ENCODE measurements at places on chromosomes 5 and 9.

DNA sequence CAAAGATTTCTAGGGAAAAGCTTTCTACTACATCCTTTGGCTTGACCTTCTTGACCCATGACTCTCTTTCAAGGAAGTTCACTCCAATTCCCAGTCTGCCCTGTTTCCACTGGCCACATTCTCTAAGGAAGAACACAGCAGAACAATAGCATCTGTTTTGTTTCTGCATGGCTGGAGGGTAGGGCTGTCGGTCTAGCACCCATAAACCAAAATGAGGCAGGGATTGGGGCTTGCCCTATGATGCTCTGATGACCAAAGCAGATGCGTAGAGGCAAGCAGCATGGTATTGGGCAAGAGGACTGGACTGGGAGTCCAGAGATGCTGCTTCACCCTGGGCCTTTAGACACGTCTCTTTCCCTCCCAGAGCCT lies 24.1 kb downstream of the GOLGA2 start:
- H3K27ac ChIP-seq = no peak overlapping the region
- H3K4me3 ChIP-seq = no peak overlapping the region
- H3K4me1 ChIP-seq = peaks cover 14% of the 10 kb centered on the region

DNA sequence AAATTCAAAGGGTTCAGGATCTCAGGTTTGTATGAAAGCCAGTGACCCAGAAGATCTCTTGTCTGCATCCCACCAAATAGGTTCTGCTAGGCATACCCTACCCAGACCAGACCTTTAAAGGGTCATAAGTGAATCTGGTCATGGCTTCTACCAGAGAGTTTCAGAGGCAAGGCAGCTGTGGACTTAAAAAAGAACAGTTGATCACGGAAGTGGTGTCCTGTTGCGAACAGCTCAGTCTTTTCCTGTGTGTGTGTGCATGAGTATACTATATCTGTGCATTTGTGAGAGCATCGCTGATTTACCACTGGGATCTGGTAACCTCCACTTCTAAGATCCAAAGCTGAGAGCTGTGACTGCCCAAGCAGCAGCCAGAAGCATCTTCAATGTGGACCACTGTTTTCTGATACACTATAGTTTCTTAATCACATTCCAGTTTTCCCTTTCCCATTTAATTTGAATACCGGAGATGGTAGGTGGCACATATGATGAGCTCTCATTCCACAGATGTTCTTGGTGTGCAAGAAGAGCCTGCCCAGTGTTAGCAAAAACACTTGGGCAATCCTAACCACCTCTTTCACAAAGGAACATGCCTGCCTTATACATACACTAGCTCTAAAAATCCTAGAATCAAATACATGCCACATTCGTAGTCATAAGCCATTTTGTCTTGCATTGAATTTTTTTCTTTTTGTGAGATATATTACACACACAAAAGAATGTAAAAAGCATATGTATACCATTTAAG lies 36.2 kb upstream of the OR2S2 start:
- H3K4me1 ChIP-seq = no peaks in the 10 kb centered on the region

DNA sequence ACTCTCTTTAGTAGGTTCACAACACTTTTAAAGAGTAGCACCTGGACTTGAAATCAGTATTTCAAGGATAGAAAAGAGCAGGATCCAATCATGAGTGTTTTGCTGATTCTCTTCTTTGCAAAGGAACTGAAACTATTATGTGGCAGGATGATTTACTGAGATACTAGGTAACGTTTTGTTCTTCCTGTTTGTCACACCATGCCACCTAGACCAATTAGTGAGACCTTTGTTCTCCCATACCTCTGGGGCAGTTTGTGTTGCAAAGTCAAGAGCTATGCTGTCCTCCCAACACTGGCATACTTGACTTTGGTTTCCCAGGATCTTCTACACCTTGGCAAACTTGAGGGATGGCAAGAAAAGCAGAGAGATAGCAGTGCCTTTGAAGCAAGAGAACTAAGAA lies 43.4 kb downstream of the PPP1R2B start:
- no peaks in the 10 kb centered on the region for H3K27me3 ChIP-seq
- peaks cover 30% of the 10 kb centered on the region for H3K4me1 ChIP-seq
- peaks cover 13% of the 10 kb centered on the region for H3K36me3 ChIP-seq
- H3K27ac ChIP-seq = peak overlapping the region; percentile 77

GRCh38 chr5:82111191-82111590 lies 139.4 kb downstream of the ATG10 start:
- H3K4me1 ChIP-seq = no peaks in the 10 kb centered on the region
- H3K27ac ChIP-seq = no peak overlapping the region
- no peak for DNase-seq
- peaks cover 3% of the 10 kb centered on the region for H3K36me3 ChIP-seq

DNA sequence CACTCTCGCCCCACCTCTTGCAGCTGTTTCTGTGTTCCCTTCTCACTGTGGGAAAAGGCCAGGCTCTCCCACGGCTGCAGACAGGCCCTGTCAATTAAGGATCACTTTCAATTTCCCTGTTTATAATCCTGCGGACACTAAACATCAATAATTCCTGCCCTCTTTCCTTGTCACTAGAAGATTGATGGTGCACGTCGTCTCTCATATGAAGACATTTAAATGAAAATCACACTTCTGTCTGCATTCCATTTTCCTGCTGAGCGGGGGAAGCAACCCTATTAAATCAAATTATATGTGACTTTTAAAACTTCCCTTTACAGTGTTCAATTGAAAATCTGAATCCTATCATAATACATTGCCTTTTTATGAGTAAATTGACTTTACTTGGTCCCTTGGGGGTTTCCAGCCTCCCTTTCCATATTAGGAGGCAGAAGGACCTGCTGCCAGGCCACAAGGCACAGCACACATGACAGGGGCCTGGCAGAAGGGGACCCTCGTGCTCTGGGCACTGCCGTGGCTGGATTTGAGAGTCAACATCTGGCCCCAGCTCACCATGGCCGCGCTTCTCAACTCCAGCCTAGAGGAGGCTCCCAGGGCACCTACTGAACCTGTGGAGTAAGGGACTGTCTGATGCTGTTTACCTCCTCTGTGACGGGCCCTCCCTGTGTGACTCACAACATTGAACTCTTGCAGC lies 311.0 kb upstream of the IRX4 start:
- no peak overlapping the region for H3K4me3 ChIP-seq
- no peak for DNase-seq
- H3K36me3 ChIP-seq = no peaks in the 10 kb centered on the region
- H3K27ac ChIP-seq = no peak overlapping the region
- H3K27me3 ChIP-seq = no peaks in the 10 kb centered on the region

GRCh38 chr9:21848615-21849014 lies 46.2 kb downstream of the MTAP start:
- peaks cover 22% of the 10 kb centered on the region for H3K4me1 ChIP-seq
- H3K36me3 ChIP-seq = peaks cover 69% of the 10 kb centered on the region
- H3K4me3 ChIP-seq = no peak overlapping the region
- no peak overlapping the region for H3K27ac ChIP-seq

DNA sequence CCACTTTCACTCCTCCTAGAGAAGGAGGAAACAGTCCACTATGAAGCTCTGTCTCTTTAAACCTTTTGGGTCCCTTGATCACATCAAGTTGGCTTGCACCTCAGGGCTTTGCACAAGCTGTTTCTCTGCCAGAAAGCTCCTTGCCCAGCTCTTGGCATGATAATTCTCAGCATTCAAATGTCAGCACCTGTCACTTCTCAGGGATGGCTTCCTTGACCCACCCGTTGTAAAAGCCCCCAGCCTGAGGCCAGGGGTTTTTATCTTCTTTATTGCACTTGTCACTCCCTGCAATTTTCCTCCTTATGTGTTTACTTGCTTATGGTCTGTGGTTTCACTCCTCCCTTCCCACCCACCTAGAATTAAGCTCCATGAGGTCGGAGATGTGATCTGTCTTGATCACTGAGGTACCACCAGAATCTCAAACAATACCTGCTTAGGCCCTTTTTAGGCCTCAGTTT lies 200.7 kb upstream of the TBC1D2 start:
- peaks cover 22% of the 10 kb centered on the region for H3K27me3 ChIP-seq
- H3K36me3 ChIP-seq = no peaks in the 10 kb centered on the region

GRCh38 chr5:132501961-132502931 lies 11.7 kb upstream of the IRF1 start:
- peaks cover under 1% of the 10 kb centered on the region for H3K36me3 ChIP-seq
- H3K4me1 ChIP-seq = peaks cover 37% of the 10 kb centered on the region
- no peak for DNase-seq
- no peak overlapping the region for H3K4me3 ChIP-seq
- peaks cover 5% of the 10 kb centered on the region for H3K27me3 ChIP-seq

- no peak overlapping the region for H3K4me3 ChIP-seq
- DNase-seq = no peak
- no peak overlapping the region for H3K27ac ChIP-seq
These were observed 466.8 kb downstream of the DMAC1 start for GRCh38 chr9:7332780-7333179.

GRCh38 chr9:108956631-108957026 lies 22.4 kb downstream of the ABITRAM start:
- no peak overlapping the region for H3K4me3 ChIP-seq
- H3K4me1 ChIP-seq = peaks cover 1% of the 10 kb centered on the region

GRCh38 chr5:115455301-115455707 lies 89.3 kb downstream of the FEM1C start:
- peaks cover 6% of the 10 kb centered on the region for H3K27me3 ChIP-seq
- H3K4me3 ChIP-seq = no peak overlapping the region
- no peak for DNase-seq

GRCh38 chr9:37760416-37761161 lies 7.0 kb downstream of the TRMT10B start:
- DNase-seq = no peak
- peaks cover under 1% of the 10 kb centered on the region for H3K4me1 ChIP-seq
- H3K27me3 ChIP-seq = no peaks in the 10 kb centered on the region
- H3K36me3 ChIP-seq = peaks cover 29% of the 10 kb centered on the region

DNA sequence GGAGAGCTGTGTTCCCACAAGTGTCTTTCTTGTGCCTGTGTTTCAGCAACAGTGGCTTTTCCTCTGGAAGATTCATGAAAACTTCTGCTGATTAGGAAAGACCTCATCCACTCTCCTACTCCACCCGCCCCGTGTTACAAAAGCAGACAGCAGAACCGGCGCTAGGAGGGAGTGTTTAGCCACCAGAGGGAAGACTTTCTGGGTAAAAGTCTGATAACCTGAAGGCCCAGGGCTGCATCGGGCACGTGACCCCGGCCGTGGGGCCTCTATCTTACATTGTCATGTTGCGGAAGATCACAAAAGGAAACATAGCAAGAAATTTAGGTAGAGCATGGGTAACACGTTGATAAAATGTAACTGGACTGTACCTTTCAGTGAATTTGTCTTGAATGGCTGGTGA lies 32.0 kb upstream of the DMRT2 start:
- no peak for DNase-seq
- no peak overlapping the region for H3K27ac ChIP-seq
- H3K27me3 ChIP-seq = peaks cover 19% of the 10 kb centered on the region
- H3K4me1 ChIP-seq = no peaks in the 10 kb centered on the region
- H3K4me3 ChIP-seq = no peak overlapping the region
- H3K36me3 ChIP-seq = no peaks in the 10 kb centered on the region

DNA sequence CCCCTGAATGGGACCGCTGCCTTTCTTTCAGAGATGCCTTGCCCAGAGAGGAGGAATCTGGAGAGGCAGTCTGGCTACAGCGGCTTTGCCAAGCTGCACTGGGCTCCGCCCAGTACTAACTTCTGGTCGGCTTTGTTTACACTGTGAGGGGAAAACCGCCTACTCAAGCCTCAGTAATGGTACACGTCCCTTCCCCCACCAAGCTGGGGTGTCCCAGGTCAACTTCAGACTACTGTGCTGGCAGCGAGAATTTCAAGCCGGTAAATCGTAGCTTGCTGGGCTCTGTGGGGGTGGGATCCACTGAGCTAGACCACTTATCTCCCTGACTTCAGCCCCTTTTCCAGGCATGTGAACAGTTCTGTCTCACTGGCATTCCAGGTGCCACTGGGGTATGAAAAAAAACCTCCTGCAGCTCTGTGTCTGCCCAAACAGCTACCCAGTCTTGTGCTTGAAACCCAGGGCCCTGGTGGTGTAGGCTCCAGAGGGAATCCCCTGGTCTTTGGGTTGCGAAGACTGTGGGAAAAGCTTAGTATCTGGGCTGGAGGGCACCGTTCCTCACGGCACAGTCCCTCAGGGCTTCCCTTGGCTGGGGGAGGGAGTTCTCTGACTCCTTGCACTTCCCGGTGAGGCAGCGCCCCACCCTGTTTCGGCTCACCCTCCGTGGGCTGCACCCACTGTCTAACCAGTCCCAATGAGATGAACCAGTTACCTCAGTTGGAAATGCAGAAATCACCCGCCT lies 171.2 kb downstream of the CWC27 start:
- H3K27me3 ChIP-seq = no peaks in the 10 kb centered on the region
- H3K36me3 ChIP-seq = peaks cover 8% of the 10 kb centered on the region
- DNase-seq = no peak
- no peak overlapping the region for H3K4me3 ChIP-seq

DNA sequence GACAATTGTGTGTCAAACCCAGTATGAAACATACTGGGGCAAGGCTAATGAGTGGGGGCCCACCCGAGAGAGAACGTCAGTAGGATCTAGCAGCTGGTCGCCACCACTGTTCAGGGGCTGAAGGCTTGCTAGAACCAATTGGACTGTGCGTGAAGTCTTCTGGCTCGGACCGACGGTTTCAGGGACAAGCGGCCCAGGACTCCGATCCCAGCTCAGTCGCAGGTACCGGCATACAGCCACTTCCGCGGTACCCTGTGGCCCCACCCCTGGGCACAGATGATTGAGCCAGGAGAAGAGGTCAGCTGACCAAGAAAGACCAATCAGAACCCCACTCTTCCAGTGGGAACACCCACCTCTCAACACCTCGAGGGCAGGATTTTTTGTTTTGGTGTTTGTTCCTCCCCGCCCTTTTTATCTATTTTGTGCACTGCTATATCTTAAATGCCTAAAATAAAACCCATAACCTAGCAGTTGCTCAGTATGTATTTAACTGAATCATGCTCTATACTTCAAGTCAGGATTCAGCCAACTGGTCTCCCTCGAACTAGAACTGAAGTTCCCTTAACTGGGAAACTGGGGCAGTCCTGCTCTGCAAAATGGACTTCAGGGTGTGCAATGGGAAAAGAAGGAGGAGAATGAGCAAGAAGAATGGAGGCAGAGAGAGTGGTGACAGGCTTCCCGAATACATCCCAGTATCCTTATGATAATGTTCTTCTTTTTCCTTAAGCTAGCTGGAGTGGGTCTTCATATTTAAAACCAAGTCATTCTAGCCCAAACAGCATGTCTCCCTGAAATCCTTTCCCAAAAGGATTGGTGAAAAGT lies 21.1 kb upstream of the CPEB4 start:
- H3K4me1 ChIP-seq = no peaks in the 10 kb centered on the region
- no peak for DNase-seq
- no peak overlapping the region for H3K27ac ChIP-seq
- H3K4me3 ChIP-seq = no peak overlapping the region

GRCh38 chr5:69492923-69493395 lies 369 bp downstream of the OCLN start:
- H3K36me3 ChIP-seq = no peaks in the 10 kb centered on the region
- no peak for DNase-seq
- no peak overlapping the region for H3K27ac ChIP-seq
- H3K27me3 ChIP-seq = peaks cover 58% of the 10 kb centered on the region
- peak overlapping the region; percentile 65 for H3K4me3 ChIP-seq
- peaks cover 13% of the 10 kb centered on the region for H3K4me1 ChIP-seq

- DNase-seq = no peak
- H3K4me1 ChIP-seq = peaks cover 74% of the 10 kb centered on the region
- H3K4me3 ChIP-seq = no peak overlapping the region
- H3K36me3 ChIP-seq = peaks cover 58% of the 10 kb centered on the region
- H3K27me3 ChIP-seq = no peaks in the 10 kb centered on the region
- peak overlapping the region; percentile 72 for H3K27ac ChIP-seq
These were observed 53.7 kb downstream of the FNBP1 start for GRCh38 chr9:129989362-129989708.

GRCh38 chr5:132867046-132867451 lies 607 bp downstream of the UQCRQ start:
- peak overlapping the region; percentile 94 for H3K27ac ChIP-seq
- peak overlapping the region; percentile 96 for H3K4me3 ChIP-seq
- H3K4me1 ChIP-seq = peaks cover 31% of the 10 kb centered on the region
- H3K27me3 ChIP-seq = no peaks in the 10 kb centered on the region
- peaks cover 30% of the 10 kb centered on the region for H3K36me3 ChIP-seq

Measured in activated CD4-positive, alpha-beta memory T cell treated with anti-CD3 and anti-CD28 coated beads, Interleukin-2, amount 10 ng/mL, durations not matched to agents 7 days and 5 days (primary cell).